ENCODE measurements at places on chromosomes 1 and 21. TPM values are rescaled to one million over a fixed set of nuclear protein-coding genes. Genes with fewer than 3 reads are reported as not detected.

Gene ESPN
- total RNA-seq = under 0.01 TPM

Gene USH2A
- 0.31 TPM for total RNA-seq

Gene PGBD5
- total RNA-seq = 23.5 TPM

Gene FAM78B
- 16.3 TPM for total RNA-seq

Gene CR1
- 0.31 TPM for total RNA-seq

Gene KIF1B
- 394 TPM for total RNA-seq
